ENCODE measurements at places on chromosomes 1 and 21.

DNA sequence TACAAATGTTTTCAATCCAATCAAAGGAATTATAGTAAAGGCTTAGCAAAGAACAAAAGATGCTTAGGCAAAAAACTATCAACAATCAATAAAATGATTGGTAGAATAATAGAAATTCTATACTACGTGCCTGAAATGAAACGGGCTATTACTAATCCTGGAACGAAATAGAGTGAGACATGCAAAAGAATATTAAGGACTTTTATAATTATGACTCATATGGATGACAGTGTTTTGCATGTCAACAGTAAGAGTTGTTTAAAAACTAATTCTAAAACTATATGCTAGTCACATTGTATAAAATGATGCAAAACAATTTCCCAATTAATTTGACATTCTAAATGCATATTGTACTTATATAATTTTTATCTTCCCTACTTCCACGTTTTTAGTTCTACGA lies 35.6 kb downstream of the LRRIQ3 start:
- ATAC-seq, result no peak

- ATAC-seq, result no peak
These were observed 88.2 kb downstream of the RABGAP1L start for GRCh38 chr1:174247472-174247871.

- peak; percentile 90 for ATAC-seq
These were observed 21.3 kb downstream of the RRP1 start for GRCh38 chr21:43810505-43811261.

DNA sequence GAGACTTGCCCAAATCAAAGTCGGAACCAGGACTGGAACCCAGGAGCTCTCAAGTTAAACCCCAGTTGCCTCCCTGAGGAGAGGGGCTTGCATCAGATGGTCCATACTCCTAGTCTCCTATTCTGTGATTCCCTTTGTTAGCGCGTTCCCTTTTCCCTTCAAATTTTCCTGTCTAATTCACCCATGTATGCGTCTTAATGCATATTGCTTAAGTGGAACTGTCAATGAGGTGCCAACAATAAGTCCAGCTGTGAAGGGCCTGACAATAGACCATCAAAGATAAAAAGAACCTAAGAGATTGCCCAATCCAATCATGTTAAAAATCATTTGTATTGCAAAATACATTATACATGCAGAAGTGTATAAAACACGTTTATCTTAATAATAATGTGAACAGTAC lies 634 bp upstream of the SPATA6 start:
- no peak for ATAC-seq

- no peak for ATAC-seq
These were observed 24.9 kb downstream of the MT1HL1 start for GRCh38 chr1:236979149-236979900.

- ATAC-seq, result no peak
These were observed 479.5 kb downstream of the MRPL39 start for GRCh38 chr21:25127811-25128210.

DNA sequence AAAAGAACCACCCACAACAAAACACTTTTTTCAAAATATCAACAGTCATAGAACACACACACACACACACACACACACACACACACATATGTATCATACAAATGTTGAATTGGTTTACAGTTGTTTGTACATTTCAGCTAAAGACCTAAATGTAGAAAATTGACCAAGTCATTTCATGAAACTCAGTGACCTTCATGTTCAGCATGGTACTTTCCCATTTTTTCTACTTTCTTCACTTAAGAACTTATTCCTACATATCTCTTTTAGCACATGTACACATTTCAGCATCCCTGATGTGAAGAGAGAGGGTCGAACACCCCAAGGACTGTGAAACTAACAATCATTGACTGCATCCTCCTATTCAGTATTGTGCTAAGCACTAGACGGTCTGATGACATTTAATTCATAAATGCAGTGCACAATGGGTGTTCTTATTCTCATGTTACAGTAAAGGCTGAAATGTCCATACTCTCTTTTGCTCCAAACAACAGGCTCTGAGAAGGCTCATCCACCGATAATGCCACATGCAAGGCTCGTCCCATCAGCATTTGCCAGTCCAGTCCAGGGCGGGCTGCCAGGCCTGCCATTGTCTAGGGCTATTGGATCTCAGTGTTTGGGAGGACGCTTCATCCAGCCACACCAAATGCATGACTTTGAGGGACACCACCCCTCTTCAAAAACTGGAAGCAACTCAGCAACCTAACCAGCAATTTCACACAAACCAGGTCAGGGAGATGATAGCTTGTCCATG lies 150.1 kb upstream of the RUNX1 start:
- no peak for ATAC-seq

GRCh38 chr21:31570824-31571566 lies 88.5 kb upstream of the SOD1 start:
- ATAC-seq, result no peak

DNA sequence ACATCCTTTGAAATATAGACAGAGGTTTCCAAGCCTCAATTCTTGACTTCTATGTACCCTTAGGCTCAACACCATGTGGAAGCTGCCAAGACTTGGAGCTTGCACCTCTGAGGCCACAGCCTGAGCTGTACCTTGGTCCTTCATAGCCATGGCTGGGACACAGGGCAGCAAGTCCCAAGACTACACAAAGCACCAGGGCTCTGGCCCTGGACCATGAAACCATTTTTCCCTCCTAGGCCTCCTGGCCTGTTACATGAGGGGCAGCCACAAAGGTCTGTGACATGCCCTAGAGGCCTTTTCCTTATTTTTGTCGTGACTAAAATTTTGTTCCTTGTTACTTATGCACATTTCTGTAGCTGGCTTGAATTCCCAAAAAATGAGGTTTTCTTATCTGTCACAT lies 953.1 kb upstream of the ADGRL4 start:
- ATAC-seq, result no peak

- ATAC-seq, result peak; percentile 48
These were observed 479 bp downstream of the POGK start for GRCh38 chr1:166839600-166840308.

DNA sequence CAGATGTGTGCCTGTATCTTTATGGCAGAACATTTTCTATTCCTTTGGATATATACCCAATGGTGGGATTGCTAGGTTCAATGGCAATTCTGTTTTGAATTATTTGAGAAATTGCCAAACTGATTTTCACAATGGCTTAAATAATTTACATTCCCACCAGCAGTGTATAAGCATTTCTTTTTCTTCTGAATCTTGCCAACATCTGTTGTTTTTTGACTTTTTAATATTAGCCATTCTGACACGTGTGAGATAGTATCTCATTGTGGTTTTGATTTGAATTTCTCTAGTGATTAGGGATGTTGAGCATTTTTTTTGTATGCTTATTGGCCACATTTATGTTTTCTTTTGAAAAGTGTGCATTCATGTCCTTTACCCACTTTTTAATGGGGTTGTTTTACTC lies 864.3 kb upstream of the ADAMTS5 start:
- no peak for ATAC-seq

GRCh38 chr1:30762152-30762929 lies 4.8 kb upstream of the LAPTM5 start:
- ATAC-seq, result no peak

DNA sequence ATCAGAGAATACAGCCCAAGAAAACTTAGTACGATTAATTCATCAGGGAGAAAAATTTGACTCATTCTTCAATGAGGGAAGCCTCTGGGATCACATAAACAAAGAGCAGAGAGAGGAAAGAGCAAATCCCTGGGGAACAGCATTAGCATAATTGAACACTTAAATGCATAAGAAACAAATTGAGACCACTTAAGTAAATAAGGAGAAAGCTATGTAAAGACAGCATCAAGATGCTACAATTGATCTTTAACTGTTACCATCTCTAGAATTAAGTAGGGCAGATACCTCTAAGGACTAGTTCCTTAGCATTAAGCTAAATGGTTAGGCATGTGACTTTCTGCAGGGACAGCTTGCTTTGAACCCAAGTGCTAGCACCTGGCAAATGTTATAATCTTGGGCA lies 265.1 kb upstream of the NEGR1 start:
- ATAC-seq, result no peak

GRCh38 chr1:98306517-98307089 lies 354.9 kb upstream of the SNX7 start:
- no peak for ATAC-seq

DNA sequence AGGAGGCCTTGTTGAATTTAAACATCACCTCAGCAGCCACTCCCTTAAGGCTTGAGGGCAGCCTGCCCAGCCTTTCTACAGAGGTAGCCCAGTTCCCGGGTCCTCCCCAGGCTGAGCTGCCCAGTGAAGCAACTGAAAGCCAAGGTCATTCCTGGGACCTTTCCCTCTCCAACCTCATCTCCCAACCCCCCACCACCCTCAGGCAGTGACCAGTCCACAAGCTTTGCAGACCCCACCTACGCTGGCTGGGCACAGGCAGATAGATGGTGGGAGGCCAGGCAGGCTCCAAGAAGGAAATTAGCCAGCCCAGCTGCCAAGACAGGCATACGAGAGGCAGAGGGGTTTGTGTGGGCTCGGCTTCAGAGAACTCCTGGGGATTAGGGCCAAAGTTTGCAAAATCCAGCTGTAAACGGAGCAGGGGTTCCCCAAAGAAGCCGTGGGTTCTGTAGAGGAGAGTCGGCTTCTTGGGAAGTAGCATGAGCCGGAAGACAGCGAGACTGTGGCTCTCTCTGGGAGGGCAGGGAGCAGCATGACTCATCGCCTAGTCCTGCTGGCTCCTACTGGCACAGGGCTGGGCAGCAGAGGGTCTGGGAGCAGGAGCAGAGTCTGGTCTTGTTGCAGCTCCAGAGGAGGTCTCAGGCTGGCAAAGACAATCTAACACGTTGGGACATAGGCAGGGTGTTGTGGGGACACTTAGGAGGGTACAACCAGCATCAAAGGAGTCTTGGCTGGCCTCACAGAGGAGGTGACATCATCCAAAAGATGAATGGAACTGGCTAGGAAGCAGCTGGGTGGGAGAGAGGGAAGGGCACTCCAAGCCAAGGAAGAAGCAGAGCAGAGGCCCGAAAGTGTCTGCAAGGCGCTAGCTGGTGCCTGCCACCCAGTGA lies 2.8 kb upstream of the ZC3H12A start:
- peak; percentile 90 for ATAC-seq

- ATAC-seq, result no peak
These were observed 72.3 kb upstream of the POGK start for GRCh38 chr1:166766942-166767341.

GRCh38 chr1:212119397-212119837 lies 83.9 kb downstream of the DTL start:
- peak; percentile 36 for ATAC-seq

GRCh38 chr1:168832661-168833060 lies 103.7 kb upstream of the DPT start:
- ATAC-seq, result no peak

DNA sequence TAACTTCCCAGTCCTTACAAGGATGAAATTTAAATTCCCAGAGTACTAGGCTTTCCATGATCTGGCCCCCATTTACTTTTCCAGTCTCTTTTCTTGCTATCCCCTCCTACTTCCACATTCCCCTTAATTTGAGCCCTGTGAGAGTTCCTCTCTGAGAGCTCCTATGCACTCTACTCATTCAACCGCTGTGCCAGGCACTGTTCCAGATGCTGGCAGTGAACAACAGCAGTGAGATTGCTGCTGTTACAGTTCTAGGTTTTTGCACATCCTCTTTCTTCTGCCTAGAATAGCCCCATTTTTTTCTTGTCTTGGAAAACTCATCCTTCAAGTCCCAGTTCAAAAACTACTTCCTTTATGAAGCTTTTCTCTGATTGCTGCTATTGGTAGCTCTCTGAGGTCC lies 18.8 kb downstream of the ATF6 start:
- no peak for ATAC-seq
